ENCODE measurements at places on chromosomes 4 and X. TPM values are rescaled to one million over a fixed set of nuclear protein-coding genes. Genes with fewer than 3 reads are reported as not detected.

DNA sequence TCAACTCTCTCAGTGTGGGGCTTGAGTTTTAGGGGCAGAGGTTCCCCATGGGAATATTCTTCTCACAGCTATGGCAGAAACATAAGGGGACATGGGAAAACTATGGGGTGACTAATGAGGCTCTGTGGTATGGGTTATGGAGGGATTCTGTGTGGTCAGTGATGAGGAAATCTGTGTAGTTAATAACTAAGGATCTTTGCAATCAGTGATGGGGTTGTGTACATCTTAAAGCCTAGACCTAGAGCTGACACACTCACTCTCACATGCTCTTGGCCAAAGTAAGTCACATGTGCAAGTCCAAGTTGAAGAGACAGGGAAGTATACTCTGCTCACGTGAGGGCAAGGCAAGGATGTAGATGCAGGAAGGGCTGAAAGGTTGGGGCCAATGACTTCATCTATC lies 86.4 kb upstream of the UXT start:
- no peaks in the 10 kb centered on the region for H3K4me1 ChIP-seq
- H3K4me3 ChIP-seq: no peak overlapping the region
- no peak for DNase-seq
- no peak overlapping the region for H3K27ac ChIP-seq
- H3K27me3 ChIP-seq: peaks cover 38% of the 10 kb centered on the region

CNKSR2 gene
- total RNA-seq: not detected

- no peak for DNase-seq
- H3K27me3 ChIP-seq: no peaks in the 10 kb centered on the region
- H3K4me1 ChIP-seq: no peaks in the 10 kb centered on the region
- H3K36me3 ChIP-seq: peaks cover 19% of the 10 kb centered on the region
- H3K27ac ChIP-seq: no peak overlapping the region
These were observed 118.6 kb upstream of the PLAC1 start for GRCh38 chrX:134776850-134777370.

TLR2 gene
- 7.0 TPM for total RNA-seq

FDCSP gene
- 2,729 TPM for total RNA-seq

- H3K27ac ChIP-seq: no peak overlapping the region
- no peaks in the 10 kb centered on the region for H3K36me3 ChIP-seq
- H3K27me3 ChIP-seq: peaks cover 14% of the 10 kb centered on the region
- no peak for DNase-seq
These were observed 56.6 kb upstream of the CHRDL1 start for GRCh38 chrX:110852180-110852579.

DNA sequence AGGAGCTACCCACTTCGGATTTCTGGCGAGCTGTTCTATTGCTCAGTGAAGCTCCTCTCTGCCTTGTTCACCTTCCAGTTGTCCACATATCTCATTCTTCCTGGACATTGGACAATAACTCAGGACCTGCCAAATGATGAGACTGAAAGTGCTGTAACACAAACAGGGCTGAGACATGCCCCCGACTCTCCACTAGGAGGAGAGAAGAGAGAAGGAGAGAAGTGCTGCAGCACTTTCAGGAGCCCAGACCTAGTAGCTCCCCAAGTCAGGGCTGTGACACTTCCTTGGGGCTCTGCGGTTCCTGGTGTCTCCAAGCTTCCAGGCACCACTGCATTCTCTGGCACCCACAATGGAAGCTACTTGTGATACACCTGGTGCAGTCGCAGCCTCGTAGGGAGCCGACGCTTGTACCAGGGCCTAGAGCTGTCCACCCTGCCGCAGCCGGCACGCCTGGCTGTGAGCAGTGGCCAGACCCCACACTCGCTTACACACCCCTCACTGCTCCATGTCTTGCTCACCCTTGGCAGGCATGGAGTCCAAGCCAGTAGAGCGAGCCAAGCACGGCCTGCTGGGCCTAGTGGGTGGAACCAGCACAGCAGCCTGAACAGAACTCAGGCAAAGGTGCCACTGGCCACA lies 234.9 kb downstream of the TECRL start:
- no peaks in the 10 kb centered on the region for H3K36me3 ChIP-seq
- H3K27ac ChIP-seq: no peak overlapping the region
- H3K4me1 ChIP-seq: no peaks in the 10 kb centered on the region
- DNase-seq: no peak
- no peak overlapping the region for H3K4me3 ChIP-seq

DNA sequence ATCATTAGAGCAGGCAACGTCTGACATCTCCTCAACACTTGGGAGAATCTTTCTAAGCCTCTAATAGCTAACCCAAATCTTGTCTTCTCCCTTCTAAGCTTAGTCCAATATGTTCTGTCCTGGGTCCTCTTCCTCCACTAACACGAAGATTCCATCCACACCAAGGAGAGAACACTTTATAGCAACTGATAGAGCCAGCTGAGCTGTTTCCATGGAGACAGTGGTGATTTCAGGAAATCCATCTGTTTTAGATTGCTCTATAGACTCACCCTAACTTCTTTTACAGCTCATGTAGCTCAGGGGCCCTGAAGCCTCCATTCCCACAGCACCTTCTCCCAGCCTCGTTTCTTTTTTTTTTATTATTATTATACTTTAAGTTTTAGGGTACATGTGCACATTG lies 37.4 kb downstream of the SCD5 start:
- no peaks in the 10 kb centered on the region for H3K36me3 ChIP-seq
- H3K27ac ChIP-seq: no peak overlapping the region
- DNase-seq: no peak

GRCh38 chrX:13721819-13722519 lies 12.5 kb downstream of the TRAPPC2 start:
- peak overlapping the region; percentile 53 for H3K4me3 ChIP-seq
- no peaks in the 10 kb centered on the region for H3K27me3 ChIP-seq
- H3K4me1 ChIP-seq: peaks cover 32% of the 10 kb centered on the region

NPY1R gene
- total RNA-seq: 6.9 TPM

- H3K36me3 ChIP-seq: no peaks in the 10 kb centered on the region
- peak overlapping the region; percentile 0 for H3K27ac ChIP-seq
- H3K4me3 ChIP-seq: no peak overlapping the region
- peaks cover 16% of the 10 kb centered on the region for H3K4me1 ChIP-seq
- DNase-seq: no peak
These were observed 43.8 kb upstream of the CPEB2 start for GRCh38 chr4:14958436-14958835.

GRCh38 chrX:9144701-9145241 lies 110.8 kb upstream of the FAM9B start:
- no peaks in the 10 kb centered on the region for H3K36me3 ChIP-seq
- no peaks in the 10 kb centered on the region for H3K27me3 ChIP-seq
- DNase-seq: no peak
- H3K4me1 ChIP-seq: peaks cover 10% of the 10 kb centered on the region
- no peak overlapping the region for H3K4me3 ChIP-seq
- no peak overlapping the region for H3K27ac ChIP-seq

VGLL1 gene
- total RNA-seq: 92.2 TPM

GUCY1A1 gene
- total RNA-seq: 23.6 TPM

GRCh38 chr4:110489901-110490508 lies 14.1 kb downstream of the ENPEP start:
- no peak overlapping the region for H3K27ac ChIP-seq
- H3K4me1 ChIP-seq: peaks cover 11% of the 10 kb centered on the region

TMSB15C gene
- total RNA-seq: 4.0 TPM

NXF2 gene
- not detected for total RNA-seq

DNA sequence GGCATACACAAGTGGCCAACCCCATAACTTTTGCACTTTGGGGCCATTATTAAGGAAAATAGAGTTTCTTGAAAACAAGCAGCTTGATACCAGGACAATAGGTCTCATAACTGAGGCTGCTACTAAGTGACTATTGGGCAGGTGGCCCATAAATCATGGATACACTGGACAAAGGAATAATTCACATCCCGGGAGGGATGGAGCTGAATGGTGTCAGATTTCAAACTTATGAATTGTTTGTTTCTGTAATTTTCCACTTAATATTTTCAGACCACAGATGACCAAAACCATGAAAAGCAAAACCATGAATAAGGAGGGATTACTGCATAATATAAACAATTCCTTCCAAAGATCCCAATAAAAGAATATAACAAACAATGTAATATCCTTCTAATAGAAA lies 114.4 kb downstream of the WDFY3 start:
- H3K36me3 ChIP-seq: peaks cover 6% of the 10 kb centered on the region
- H3K4me3 ChIP-seq: no peak overlapping the region
- peaks cover 15% of the 10 kb centered on the region for H3K4me1 ChIP-seq
- DNase-seq: no peak
- no peaks in the 10 kb centered on the region for H3K27me3 ChIP-seq

DNA sequence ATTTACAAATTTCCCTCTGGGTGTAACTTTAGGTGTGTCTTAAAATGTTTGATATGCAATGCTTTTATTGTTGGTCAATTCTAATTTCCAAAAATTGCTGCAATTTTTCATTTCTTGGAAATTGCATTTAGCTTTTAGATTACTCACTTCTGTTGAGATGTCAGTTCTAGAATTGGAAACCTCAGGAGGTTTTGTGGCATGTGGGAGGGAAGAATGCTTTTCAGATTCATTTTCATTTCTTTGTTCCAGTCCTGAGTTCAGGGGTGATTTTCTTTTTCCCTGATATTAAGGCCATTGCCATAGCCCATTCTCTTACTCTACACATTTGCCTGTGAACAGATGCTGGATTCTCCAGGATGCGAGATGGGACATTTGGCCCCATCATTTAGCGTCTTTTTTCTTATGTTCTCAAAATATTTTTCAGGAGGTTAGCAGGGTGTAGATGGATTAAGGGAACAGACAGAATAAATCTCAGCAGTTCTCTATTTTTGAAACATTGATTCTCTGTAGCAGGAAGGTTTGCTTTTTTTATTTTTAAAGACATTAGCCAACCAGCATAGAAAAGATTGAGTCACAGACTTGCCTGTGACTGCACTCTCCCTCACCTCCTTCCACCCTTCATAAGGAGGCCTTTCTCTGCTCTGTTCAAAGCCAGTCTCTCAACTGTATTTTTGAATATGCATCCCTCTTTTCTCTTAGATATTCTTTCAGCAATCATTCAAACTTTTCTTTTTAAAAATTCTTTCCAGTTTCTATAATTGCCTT lies 238.4 kb upstream of the ANXA3 start:
- DNase-seq: no peak

NAP1L5 gene
- total RNA-seq: not detected

DNA sequence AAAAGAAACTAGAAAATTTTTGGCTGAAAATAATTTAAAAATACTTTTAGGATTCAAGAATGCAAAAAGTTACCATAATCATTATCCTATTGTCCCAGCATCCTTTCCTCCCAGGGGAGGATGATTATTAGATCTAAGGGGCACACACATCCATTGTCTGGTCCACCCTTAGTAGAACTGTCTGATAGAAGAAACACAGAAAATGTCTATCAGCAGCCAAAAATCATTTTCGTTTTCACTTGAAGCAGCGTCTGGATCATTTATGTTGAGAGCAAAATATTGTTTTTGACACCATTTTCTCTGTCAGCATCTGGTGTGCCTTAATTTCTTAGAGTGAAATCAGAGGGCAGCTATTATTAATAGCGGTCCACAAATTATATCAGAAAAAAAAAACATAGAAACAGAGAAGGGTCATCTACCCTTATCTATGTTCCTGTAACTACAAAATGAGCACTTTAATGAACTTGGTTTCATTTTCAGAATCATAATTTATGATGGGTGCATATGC lies 446.3 kb downstream of the TRAM1L1 start:
- no peaks in the 10 kb centered on the region for H3K36me3 ChIP-seq
- DNase-seq: no peak
- H3K27ac ChIP-seq: no peak overlapping the region
- H3K27me3 ChIP-seq: no peaks in the 10 kb centered on the region
- no peaks in the 10 kb centered on the region for H3K4me1 ChIP-seq
- H3K4me3 ChIP-seq: no peak overlapping the region

KDR gene
- total RNA-seq: 0.09 TPM

DNA sequence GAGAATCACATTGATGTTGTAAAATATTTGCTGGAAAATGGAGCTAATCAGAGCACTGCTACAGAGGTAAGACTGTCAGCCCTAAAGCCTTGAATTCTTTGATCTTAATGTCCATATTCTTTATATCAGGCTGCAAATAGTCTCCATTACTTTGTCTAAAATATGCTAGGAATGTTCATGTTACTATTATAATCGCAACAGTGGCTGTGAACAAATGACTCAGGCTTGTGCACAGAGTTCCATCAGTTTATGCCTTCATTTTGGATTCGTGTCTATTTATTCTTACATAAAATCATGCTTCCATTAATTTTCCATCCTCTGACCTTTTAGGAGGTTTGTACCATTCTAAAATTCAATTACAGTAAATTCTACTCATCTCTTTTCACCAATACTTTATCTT lies 182.7 kb downstream of the ANK2 start:
- no peak overlapping the region for H3K4me3 ChIP-seq
- no peak for DNase-seq
- H3K27ac ChIP-seq: no peak overlapping the region
- peaks cover 5% of the 10 kb centered on the region for H3K36me3 ChIP-seq

DNA sequence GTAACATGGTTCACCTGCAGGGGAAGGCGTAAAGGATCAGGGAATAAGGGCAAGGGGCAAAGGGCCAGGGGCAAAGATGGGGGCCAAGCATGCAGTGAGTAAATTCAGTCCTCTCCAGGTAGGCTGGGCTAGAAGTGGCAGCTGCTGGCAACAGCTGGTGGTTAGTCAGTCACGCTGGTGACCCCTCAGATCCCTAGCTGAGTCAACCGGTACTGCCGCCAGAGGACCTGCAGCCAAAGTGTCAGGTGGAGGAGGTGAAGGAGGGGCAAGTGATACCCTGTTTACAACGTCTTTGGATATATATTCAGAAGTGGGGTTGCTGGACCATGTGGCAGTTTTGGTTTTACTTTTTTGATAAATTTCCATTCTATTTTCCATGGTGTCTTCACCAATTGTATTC lies 24.6 kb upstream of the NAP1L2 start:
- H3K36me3 ChIP-seq: no peaks in the 10 kb centered on the region
- H3K27me3 ChIP-seq: no peaks in the 10 kb centered on the region
- H3K4me3 ChIP-seq: no peak overlapping the region
- DNase-seq: no peak
